ENCODE measurements at places on chromosomes 6 and 20. TPM values are rescaled to one million over a fixed set of nuclear protein-coding genes. Genes with fewer than 3 reads are reported as not detected.

Gene GFOD1
- 3.0 TPM for polyA plus RNA-seq

Gene ULBP3
- polyA plus RNA-seq, result 1.9 TPM

Gene CD83
- polyA plus RNA-seq, result 6.8 TPM

Gene PACRG
- polyA plus RNA-seq, result 2.1 TPM

Gene PAK5
- polyA plus RNA-seq, result 0.14 TPM

Gene CRIP3
- 1.7 TPM for polyA plus RNA-seq

Gene MYBL2
- polyA plus RNA-seq, result 12.1 TPM

Gene ANGPT4
- polyA plus RNA-seq, result 0.04 TPM

Gene SLC22A1
- polyA plus RNA-seq, result 0.85 TPM

Gene PRSS35
- 18.8 TPM for polyA plus RNA-seq

Gene PRL
- 0.76 TPM for polyA plus RNA-seq

Gene SLCO4A1
- polyA plus RNA-seq, result 0.30 TPM

Gene AKAP12
- 105 TPM for polyA plus RNA-seq

Gene SCRT2
- not detected for polyA plus RNA-seq

Gene ZKSCAN8
- 22.1 TPM for polyA plus RNA-seq

Gene TBXT
- not detected for polyA plus RNA-seq

Gene LY86
- 1.4 TPM for polyA plus RNA-seq

Gene C6orf58
- polyA plus RNA-seq, result 0.77 TPM

Gene GPR6
- not detected for polyA plus RNA-seq

Gene BNIP5
- polyA plus RNA-seq, result 0.09 TPM

Gene OPRM1
- 0.05 TPM for polyA plus RNA-seq

Gene LAMA5
- polyA plus RNA-seq, result 58.4 TPM

Gene SAMD5
- polyA plus RNA-seq, result 1.7 TPM

Gene MOG
- polyA plus RNA-seq, result not detected

Gene RNF146
- 56.0 TPM for polyA plus RNA-seq

Gene CD40
- polyA plus RNA-seq, result 7.4 TPM

Gene CTCFL
- polyA plus RNA-seq, result 0.22 TPM

Gene TRIM10
- 0.48 TPM for polyA plus RNA-seq

Gene LAMP5
- polyA plus RNA-seq, result 0.39 TPM

Gene MSH5
- polyA plus RNA-seq, result 14.2 TPM

Gene STMND1
- polyA plus RNA-seq, result 0.34 TPM

Gene LHFPL5
- polyA plus RNA-seq, result not detected

Gene SYNDIG1
- 4.9 TPM for polyA plus RNA-seq

Gene CSNK2B
- polyA plus RNA-seq, result 125 TPM

Gene APOBEC2
- 501 TPM for polyA plus RNA-seq
